ENCODE measurements at places on chromosomes 5 and 9. TPM values are rescaled to one million over a fixed set of nuclear protein-coding genes. Genes with fewer than 3 reads are reported as not detected.

Gene SHROOM1
- total RNA-seq: 20.9 TPM

Gene NUTM2F
- total RNA-seq: not detected

DNA sequence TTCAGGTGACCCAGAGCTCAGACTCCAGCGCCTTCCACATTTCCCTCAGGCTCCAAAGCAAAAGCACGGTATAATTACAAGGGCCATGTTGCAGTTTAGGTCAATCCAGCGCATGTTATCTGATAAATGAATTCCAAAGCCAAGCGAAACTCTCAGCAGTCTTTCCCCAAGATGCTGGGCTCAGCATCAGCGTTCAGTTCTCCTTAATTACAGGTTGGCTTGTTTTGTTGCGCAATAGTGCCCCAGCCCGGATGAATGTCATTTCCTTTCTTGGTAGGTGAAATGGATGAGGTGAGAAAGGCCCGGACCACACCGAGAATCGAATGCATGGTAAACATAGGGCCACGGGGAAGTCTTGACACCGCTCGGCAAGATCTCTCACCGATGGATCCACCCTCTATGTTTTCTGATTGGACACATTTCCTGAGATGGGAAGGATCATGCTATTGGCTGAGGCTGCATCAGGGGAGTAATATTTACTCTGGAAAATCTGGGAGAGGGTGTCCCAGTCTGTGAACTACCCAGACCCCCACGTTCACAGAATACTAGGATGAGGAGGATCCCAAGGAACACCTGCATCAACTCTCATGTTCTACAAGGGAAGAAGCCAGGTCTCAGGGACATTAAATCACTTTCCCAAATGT, 221.2 kb upstream of the ANKRD55 start:
- DNase-seq: no peak

DNA sequence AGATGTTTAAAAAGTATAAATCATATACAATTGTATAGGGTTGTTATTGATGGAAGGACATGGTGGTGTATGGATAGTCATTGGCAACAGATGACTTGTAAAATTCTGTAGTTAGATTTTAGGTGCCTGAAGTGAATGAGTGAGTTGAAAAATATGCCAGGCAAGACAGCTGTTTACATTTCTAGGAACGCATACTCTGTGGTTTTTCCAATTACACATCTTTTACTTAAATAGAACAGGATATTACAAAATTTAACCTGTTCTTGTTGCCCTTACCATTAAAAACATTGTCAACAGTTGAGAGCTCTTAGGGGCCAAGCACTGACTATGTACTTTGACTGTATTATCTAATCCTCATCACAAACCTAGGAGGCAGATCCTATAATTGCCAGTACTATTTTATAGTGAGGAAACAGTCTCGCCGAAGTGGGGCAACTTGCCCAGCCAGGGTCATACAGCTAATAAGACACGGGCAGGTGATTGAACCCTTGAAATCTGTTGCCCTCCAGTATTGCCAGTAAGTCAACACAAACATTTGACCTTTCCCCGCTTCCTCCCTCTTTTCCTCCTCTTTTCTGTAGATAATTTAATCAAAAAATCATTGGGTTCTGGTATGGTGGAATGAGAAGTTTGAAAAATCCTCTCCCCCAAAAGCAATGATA, 88.6 kb downstream of the MACROH2A1 start:
- DNase-seq: no peak

- DNase-seq: peak; percentile 20
Measured at GRCh38 chr9:96071076-96071814, 195.8 kb downstream of the ERCC6L2 start.

DNA sequence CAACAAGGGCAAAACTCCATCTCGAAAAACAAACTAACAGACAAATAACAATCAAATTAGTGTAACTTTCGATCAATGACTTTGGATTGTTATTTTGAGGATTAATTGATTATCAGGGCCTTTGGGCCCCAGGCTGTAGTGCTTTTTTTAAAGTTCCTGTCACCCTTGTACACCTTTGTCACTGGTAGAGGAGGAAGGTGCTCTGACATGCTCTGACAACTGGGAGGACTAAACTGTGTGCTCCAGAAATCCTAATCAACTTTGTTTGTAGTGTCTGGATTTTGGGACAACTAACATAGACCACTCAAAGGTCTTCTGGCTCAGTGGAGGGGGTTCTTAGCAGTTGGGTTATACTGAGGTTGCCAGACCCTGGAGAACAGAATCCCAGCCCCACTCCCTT, 1.8 kb downstream of the TXN start:
- no peak for DNase-seq

- no peak for DNase-seq
Measured at GRCh38 chr5:167271511-167271910, 1019.9 kb upstream of the WWC1 start.

Gene MAML1
- total RNA-seq: 30.1 TPM

GRCh38 chr5:172569861-172570558, 71.1 kb upstream of the NEURL1B start:
- DNase-seq: no peak

- DNase-seq: no peak
Measured at GRCh38 chr5:66642538-66642937, 46.3 kb downstream of the MAST4 start.

- no peak for DNase-seq
Measured at GRCh38 chr9:130892477-130893304, 3.9 kb downstream of the QRFP start.

Gene TMC1
- 1.5 TPM for total RNA-seq

Gene FBXW11
- 44.7 TPM for total RNA-seq

GRCh38 chr5:154878642-154879335, 20.4 kb downstream of the CNOT8 start:
- DNase-seq: no peak

GRCh38 chr5:177310332-177310731, 1.4 kb downstream of the MXD3 start:
- DNase-seq: no peak

DNA sequence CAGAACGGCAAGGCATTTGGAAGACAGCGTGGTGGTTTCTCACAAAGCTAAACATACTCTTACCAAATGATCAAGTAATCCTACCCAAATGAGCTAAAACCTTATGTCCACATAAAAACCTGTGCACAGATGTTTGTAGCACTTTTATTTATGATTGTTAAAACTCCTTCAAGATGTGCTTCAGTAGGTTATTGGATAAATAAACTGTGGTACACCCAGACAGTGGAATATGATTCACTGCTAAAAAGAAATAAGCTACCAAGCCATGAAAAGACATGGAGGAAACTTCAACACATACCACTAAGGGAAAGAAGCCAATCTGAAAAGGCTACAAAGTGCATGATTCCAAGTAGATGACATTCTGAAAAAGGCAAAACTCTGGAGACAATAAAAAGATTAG, 94.2 kb downstream of the FOXD1 start:
- no peak for DNase-seq

- DNase-seq: no peak
Measured at GRCh38 chr5:138775034-138775433, 21.8 kb downstream of the CTNNA1 start.

DNA sequence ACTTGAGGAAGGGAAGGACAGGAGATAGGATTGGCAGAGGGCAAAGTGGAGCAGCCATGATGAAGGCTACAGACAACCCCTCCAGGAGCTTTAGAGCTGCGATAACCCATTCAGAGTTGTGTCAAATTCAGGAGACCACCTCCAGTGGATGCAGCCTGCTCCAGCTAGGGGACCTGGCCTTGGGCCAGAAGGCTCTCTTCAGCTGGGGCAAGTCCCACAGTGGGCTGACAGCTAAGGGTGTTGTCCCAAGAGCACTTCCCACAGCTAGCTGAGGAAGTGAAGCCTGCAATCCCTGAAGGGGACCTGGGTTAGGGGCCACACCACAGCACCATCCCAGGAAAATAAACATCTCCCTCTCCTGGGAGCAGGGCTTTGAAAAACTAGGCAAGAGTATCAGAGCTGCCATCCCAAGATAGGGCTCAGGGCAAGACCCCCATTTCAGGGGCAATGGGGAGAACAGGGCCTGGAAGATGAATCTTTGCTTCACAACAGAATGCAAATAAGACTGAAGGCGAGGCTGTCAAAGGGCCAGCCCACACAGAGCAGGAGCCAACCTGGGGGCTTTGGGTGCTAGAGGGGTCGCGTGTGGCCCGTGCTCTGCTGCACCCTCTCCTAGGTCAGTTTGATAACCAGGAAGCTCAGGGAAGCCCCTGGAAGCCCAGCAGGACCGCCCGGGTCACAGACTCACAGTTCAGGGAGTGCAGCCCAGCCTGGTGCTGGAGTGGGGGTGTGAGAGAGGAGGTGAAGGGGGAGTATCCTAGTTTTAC, 19.3 kb upstream of the DAPK1 start:
- DNase-seq: no peak

Gene EQTN
- not detected for total RNA-seq

Gene SMC5
- total RNA-seq: 24.3 TPM

DNA sequence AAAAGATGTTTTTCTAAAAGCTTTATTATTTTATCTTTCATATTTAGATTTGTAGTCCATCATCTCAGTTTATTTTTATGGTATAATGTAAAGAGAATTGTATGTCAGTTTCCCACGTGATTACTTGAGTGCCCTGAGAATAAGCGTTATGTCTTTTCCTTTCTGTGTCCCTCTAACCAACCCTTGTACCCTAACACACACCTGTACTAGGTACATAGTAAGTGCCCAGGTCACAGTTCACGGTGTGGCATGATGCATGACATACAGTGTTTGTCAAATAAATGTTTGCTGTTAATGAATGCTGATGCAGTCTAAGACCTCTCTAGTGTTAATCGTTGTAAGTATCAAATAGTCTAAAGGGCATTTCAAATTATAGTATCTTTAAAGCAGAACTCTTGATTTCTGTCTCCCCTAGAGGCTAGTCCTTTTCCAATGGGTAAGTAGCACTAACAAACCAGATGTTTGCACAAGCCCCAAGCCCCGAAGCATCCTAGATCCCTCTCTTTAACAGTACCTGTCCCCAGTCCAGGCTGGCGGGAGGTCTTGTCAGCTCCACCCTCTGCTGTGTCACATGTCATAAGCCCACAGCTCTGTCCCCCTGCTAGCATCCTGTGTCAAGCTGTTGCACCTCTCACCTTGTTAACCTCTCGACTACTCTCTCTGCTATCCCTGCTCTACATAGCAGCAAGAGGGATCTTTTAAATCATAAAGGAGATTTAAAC, 23.7 kb downstream of the NUP214 start:
- no peak for DNase-seq

Gene C9orf50
- total RNA-seq: not detected

Gene PRR16
- total RNA-seq: 2.3 TPM

DNA sequence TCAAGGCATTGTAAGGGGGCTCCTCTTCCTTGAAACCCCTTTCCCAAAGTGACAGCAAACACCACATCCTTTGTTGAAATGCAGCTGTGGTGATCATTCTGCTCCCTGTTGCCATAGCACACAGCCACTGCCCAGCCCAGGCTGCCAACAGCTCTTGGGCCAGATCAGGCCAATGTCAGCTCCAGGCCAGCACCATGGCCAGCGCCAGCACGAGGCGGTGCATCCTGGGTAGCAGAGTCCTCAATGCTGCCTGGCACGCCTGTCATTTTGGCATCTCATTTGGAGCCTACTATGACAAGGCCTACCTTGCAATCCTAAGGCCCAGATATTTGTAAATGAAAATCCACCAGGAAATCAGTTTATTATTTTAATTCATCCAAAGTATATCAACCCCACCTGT, 390.6 kb downstream of the DNAH5 start:
- DNase-seq: peak; percentile 5

Gene LYSMD3
- 21.3 TPM for total RNA-seq

Gene INVS
- 20.3 TPM for total RNA-seq

Gene NTNG2
- total RNA-seq: not detected

Gene ARID3C
- not detected for total RNA-seq

GRCh38 chr5:59486508-59486907, 407.0 kb downstream of the PDE4D start:
- DNase-seq: no peak

DNA sequence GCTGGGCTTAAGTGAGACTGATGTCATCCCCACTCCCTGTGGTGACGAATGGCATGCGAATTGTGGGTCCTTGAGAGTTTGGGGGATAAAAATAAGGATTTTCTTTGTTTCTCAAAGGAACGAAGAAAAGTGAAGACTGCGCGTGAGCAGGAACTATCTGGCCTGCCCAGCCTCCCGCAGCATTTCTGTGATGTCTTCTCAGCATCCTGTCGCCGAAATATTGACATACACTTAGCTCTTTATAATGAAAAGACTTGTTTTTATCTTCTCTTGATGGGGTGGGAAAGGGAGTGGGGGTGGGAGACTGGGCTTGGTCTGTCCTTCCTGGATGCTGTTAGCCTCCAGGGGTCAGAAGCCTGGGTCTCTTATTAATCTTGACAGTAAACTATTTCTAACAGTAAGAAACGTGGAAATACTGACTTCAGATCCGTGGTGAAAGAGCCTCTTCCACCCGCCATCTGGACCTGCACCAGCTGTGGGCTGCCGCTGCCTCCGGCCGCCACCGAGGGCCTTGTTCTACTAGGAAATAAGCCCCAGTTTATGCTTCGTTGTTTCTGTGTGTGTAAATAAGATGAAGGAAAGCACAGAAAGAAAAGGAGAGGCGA, 239.6 kb downstream of the FANCC start:
- no peak for DNase-seq

DNA sequence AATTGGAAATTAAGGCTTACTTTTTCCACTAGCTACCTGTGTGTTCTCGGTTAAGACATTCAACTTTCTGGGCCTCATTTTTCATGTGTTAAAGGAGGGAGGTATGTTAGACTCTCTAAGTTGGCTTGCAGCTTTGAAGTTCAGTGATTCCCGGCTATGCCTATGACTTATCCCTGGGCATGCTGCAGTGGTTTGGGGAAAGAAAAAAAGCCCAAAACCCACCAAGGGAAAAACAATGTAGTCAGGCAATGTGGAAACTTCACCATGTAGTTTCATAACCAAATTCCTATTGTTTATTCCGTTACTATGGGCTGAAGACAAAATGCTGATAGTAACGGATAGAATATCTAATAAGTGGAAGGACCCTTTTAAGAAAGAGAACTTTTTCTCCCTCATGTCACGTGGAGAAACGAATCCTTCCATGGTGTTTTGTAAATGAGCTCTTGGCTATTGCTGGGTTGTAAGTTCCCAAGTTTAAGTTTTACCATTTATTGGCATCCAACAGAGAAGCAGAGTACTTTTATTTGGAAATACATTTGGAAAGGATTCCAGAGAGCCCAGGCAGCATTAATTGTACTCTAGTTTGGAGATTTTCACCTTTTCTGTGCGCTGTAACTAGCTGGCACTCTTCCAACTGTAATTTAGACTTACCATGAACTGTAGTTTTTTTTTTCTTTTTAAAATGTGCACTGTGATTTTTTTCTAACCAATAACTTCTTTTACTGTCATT, 84.9 kb upstream of the MPDZ start:
- no peak for DNase-seq

Gene RUSC2
- total RNA-seq: 46.2 TPM

Gene FAT2
- total RNA-seq: not detected

GRCh38 chr5:131654776-131655175, 19.7 kb upstream of the RAPGEF6 start:
- DNase-seq: no peak

- no peak for DNase-seq
Measured at GRCh38 chr5:180020176-180020575, 51.4 kb downstream of the RNF130 start.

Gene PCDHB16
- 0.12 TPM for total RNA-seq
